ENCODE measurements at places on chromosomes 4 and X. TPM values are rescaled to one million over a fixed set of nuclear protein-coding genes. Genes with fewer than 3 reads are reported as not detected.
A peak's percentile ranks its signal among the peaks of the same experiment; 100 is the strongest.

DNA sequence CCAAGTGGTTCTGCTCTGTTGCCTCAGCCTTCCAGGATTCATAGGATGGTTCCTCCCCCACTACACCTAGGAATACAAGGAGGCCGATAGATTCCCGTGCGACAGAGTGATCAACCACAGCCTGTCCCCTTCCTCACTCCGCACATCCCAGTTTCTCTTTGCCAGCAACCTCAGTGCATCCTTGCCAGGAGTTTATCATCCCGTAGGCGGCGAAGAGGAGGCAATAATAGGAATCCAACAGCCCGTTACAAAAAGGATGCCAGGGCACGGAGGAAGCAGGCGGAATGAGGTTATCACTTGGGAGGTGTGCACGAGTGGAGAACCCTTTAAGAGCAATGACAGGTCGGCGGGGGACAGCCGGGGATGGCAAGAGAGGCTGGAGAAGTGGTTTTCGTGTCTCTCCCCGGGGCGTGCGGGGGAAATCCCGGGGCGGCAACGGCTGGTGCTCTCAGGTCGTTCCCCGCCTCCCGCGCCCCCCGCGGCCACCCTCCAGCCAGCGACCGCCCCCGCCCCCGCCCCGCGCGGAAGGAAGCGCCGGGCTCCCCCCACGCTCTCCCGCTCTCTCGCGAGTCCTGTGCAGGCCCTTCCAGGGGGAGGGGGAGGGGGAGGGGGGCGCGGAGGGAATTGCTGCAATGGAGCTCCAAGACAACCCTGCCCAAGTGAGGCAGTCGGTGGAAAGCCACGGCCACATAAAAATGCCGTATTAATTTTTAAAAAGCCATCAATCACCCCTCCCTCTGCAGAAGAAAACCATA, 1.6 kb downstream of the PPP3CA start:
- peaks cover 41% of the 10 kb centered on the region for H3K4me1 ChIP-seq
- no peaks in the 10 kb centered on the region for H3K27me3 ChIP-seq
- peak overlapping the region; percentile 91 for H3K27ac ChIP-seq
- peak overlapping the region; percentile 98 for H3K4me3 ChIP-seq
- peak; percentile 79 for DNase-seq

GRCh38 chr4:170652571-170652970, 562.8 kb upstream of the AADAT start:
- H3K36me3 ChIP-seq, result no peaks in the 10 kb centered on the region
- H3K4me3 ChIP-seq, result no peak overlapping the region

DNA sequence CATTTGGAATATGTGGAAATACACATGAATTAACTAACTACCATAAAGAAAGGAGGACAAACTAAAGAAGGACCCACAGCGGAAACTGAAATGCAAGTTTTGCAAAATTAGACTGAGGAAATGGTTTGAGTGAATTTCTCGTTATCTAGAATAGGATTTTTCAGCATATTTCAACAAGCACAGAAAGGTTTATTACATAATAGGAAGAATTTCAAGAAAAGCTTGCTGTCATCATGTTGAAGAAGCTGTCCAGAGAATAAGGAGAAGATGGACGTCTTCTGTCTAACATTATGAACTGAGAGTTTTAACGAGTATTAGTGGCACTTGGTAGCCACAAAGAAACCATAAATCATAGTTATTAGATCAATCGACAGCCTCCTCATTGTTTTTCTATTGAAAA, 45.0 kb downstream of the TEC start:
- H3K27me3 ChIP-seq, result no peaks in the 10 kb centered on the region
- H3K4me3 ChIP-seq, result no peak overlapping the region
- DNase-seq, result no peak
- no peak overlapping the region for H3K27ac ChIP-seq

- H3K27ac ChIP-seq, result no peak overlapping the region
- no peaks in the 10 kb centered on the region for H3K4me1 ChIP-seq
- H3K36me3 ChIP-seq, result no peaks in the 10 kb centered on the region
- no peak overlapping the region for H3K4me3 ChIP-seq
- peaks cover under 1% of the 10 kb centered on the region for H3K27me3 ChIP-seq
Measured at GRCh38 chrX:24508375-24508774, 43.3 kb downstream of the PDK3 start.

- no peaks in the 10 kb centered on the region for H3K27me3 ChIP-seq
- no peaks in the 10 kb centered on the region for H3K36me3 ChIP-seq
- H3K27ac ChIP-seq, result no peak overlapping the region
- DNase-seq, result peak; percentile 29
- H3K4me3 ChIP-seq, result no peak overlapping the region
Measured at GRCh38 chr4:57190601-57191481, 80.7 kb upstream of the IGFBP7 start.

DNA sequence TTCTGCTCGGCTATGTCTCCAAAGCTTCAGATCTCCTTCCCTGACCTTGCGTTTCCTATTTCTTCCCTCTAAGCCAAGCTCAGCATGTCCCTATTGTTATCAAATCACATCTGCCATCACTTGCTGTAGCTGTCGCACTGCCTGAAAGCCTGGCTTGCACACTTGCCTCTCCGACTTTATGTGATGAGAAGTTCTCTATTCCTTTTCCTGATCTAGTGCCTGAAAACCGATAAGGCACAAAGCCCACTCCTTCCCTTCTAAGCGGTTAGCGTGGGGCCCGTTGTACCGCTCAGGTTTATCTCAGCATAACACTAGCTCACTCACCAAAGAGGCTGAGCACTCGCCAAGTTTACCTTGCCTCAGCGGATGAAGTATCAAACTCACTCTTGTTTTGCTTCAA, 816 bp downstream of the NMU start:
- peak; percentile 1 for DNase-seq

GRCh38 chr4:76716020-76716419, 181.9 kb downstream of the SOWAHB start:
- no peak for DNase-seq
- H3K27me3 ChIP-seq, result no peaks in the 10 kb centered on the region
- no peak overlapping the region for H3K27ac ChIP-seq
- no peak overlapping the region for H3K4me3 ChIP-seq
- no peaks in the 10 kb centered on the region for H3K4me1 ChIP-seq

GAGE12E gene
- total RNA-seq, result not detected

SPANXB1 gene
- total RNA-seq, result not detected

- peak overlapping the region; percentile 94 for H3K27ac ChIP-seq
- no peaks in the 10 kb centered on the region for H3K27me3 ChIP-seq
- DNase-seq, result peak; percentile 22
- H3K36me3 ChIP-seq, result peaks cover 21% of the 10 kb centered on the region
Measured at GRCh38 chr4:94453391-94453963, 1.7 kb downstream of the PDLIM5 start.

DNA sequence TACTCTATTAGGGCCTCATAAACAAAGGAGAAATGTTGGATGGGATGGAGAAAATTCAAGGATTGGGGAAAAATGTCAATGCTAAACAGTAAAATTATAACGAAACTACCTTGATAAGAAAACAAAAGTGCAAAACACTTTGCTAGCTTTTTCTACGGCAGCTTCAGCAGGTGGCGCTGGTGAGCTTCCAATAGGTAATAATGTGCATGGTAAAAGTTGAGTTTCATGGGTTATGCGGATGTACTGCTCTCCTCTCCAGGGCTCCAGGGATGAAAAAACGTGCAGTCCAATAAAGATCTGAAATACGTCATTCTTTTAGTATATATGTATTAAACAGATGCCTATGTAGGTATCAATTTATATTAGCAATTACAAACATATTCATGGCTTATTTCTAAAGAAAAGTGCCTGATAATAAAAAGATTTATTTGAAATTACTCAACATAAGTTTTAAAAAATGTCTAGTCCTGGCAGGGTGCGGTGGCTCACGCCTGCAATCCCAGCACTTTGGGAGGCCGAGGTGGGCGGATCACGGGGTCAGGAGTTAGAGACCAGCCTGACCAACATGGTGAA, 239.6 kb downstream of the GRXCR1 start:
- no peaks in the 10 kb centered on the region for H3K4me1 ChIP-seq
- no peak overlapping the region for H3K4me3 ChIP-seq
- no peaks in the 10 kb centered on the region for H3K27me3 ChIP-seq
- H3K27ac ChIP-seq, result no peak overlapping the region
- peak; percentile 59 for DNase-seq

- no peaks in the 10 kb centered on the region for H3K36me3 ChIP-seq
- DNase-seq, result no peak
- no peak overlapping the region for H3K27ac ChIP-seq
- peaks cover 4% of the 10 kb centered on the region for H3K4me1 ChIP-seq
Measured at GRCh38 chr4:121227341-121227792, 63.2 kb upstream of the TNIP3 start.

GRCh38 chr4:159446266-159446976, 343.5 kb downstream of the RAPGEF2 start:
- DNase-seq, result peak; percentile 89
- H3K27ac ChIP-seq, result no peak overlapping the region
- no peaks in the 10 kb centered on the region for H3K27me3 ChIP-seq
- H3K36me3 ChIP-seq, result no peaks in the 10 kb centered on the region

DNA sequence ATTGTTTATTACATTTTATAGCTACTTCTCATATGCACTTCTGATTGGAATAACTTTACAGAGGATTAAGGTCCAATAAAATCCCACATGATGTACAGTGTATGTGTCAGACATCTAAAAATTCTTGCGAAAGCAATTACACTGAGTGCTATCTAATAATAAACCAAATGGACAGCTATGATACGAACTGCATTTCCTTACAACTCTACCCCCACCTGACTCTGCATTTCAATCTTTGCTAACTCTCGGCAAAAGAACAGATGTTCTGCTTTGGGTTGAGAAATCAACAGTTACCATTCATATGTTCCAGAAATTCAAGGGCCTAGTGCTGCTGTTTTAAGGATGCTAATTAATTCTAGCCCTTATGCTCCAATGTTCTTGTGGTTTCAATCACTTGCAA, 287.9 kb upstream of the NOCT start:
- DNase-seq, result no peak
- H3K36me3 ChIP-seq, result no peaks in the 10 kb centered on the region
- H3K27me3 ChIP-seq, result no peaks in the 10 kb centered on the region
- no peak overlapping the region for H3K4me3 ChIP-seq
